ENCODE measurements at places on chromosomes 5 and 9.

DNA sequence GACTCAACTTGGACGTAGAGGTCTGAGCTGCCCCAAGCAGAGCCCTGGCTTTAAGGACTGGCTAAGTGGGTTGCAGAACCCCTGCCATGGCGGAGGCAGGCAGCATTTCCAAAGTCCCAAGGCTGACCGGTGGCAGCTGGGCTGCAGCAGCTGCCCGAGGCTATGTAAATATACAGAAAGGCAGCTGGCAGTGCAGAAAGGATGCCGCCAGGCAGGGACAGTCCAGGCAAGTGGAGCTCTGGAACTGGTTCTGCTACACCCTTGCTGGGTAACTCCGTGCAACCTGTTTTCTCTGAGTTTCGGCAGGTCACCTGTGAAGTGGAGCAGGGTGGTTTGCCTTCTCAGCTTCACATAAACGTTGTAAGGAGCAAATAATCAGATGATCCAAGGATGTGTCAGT is 46.0 kb downstream of the SHB start:
- no peak for DNase-seq

DNA sequence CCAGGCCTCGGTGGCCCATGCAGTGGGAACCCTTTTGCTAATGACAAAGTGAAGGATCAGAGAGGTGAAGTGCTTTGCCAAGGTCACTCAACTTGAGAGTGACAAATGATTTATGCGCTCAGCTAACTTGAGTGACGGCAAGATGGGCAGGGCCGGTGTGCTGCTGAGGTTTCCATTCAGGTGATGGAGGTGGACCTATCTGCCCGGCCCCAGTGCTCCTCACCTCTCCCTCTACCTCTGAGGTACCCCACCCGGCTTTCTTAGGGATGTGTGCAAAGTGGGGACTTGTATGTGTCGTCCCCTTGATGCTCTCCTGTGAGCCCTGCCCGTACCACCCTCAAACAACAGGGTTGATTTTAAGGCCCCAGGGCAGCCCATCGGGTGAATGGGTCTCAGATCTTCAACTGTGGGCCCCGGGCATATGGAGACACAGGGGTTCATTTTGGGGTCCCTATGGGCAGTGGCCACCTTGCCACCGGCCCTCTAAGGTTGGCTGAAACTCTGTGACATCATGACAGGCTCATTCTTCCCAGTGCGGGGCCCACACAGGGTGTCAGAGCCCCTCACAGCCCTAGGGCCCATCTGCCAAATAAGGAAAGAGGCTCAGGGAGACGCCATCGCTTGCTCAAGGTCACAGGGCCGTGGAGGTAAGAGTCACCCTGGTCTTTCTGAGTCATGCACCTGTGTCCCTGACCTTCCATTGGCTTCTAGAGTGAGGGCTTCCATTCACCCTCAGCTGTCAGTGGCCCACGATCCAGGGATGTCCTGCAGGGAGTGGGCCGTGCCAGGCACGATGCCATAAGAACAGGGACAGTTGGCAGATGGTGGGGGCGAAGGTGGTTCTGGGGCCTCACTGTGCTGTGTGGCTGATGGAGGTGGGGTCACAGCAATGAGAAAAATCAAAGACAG is 170.6 kb upstream of the MVB12B start:
- no peak for DNase-seq

DNA sequence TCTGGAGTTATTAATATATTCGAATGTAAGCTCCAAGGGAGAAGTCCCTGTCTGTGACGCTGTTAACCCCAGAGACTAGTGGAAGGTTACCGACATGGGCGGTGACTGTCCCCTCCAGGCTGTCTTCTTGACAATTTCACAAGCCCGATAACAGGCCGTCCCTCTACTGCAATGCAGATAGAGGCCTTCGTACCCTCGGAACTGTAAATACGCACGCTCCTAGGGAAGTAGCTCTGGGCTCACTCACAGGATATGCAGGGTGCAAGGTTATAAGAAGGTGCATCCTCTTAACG is 680 bp upstream of the RFK start:
- peak; percentile 62 for DNase-seq

DNA sequence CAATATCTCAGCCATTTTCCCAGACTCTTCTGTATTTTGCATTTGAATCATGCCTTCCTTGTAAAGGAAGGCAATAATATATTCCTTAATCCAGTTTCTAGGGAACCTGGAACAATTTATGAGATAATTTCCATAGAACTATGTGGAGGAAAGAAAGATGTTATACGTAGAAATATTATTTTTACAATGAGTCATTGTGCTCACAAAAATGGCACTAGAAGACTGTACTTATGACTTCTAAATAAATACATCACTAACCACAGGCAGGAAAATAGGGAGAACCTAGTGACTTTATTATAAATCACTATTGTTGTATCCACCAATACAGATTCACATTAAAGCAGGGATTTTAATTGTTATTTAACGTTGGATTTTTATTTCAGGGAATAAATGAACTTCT is 87.6 kb downstream of the FBXO38 start:
- no peak for DNase-seq

DNA sequence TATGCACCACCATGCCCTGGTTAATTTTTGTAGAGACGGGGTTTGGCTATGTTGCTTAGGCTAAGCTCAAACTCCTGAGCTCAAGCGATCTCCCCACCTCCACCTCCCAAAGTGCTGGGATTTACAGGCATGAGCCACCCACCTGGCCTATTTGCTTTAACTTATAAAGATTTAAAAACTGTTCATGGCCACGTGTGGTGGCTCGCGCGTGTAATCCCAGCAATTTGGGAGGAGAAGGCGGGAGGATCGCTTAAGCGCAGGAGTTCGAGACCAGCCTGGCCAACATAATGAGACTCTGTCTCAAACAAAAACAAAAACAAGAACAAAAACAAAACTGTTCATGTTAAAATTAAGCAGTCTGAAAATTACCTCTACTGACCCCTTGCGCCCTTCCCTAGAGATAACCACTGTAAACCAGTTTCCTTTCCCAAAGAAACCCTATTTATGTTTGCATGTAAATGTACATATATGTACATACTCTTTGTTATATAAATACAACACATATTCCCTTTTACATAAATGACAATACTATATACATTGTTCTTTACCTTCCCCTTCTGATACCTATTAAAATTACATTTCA is 1.5 kb downstream of the AK6 start:
- no peak for DNase-seq

- no peak for DNase-seq
Measured at GRCh38 chr5:28779161-28779754, 1740.9 kb upstream of the CDH9 start.

DNA sequence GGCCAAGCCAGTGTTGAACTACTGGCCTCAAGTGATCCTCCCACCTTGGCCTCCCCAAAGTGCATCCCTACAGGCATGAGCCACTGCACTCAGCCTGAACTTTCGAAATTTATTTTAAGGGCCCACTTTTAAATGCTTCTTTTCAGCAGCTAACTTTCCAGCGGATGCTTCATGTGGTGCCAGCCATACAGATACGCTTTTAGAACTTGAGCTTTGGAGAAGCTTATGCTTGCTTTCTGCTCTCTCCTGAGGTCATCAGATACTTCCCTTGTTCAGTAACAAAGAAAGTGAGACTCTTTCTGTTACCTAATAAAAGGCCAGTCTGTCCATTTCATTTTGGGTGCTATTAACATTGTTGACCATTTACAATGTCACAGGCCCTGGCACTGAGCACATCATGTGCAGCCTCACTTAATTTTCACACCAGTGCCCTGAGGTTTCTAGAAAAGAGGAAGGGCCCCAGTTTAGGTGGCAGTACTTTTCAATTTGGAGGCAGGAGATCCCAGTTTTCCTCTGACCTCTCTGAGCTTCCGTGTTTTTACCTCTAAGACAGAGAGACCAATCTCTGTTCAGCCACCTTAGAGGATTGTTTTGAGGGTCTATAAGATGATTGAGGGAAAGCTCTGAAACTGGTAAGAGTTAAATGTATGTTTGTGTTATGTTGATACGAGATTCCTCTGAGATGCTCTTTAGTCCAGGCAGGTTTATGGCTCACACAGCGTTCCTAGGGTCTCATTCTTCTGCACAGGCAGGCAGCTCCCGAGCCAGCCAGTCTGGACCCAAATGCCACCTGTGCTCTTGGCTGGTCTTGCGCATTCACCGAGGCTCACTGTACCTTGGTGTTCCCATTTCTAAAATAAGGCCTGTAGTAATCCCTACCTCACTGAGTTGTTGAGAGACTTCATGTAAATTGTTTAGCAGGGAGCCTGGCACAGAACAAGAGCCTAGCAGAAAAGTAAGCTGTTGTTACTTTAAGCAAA is 4.4 kb downstream of the ABL1 start:
- DNase-seq, result no peak

DNA sequence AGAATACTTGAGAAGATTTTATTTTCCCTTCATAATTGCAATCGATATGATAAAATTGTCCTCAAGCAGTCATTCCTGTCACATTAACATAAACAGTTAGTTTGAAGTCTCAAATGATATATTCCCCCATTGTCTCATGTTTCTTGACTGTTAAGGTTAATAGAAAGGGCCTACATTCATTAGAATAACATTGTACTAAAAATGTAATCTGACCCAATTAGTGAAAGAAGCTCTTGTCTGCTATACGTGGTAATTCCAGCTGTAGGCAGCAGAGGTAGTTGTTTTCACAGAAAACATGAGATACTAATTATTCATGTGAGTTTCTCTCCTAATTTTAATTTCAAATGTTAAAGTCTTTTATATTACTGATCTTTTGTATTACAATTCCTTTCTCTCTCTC is 25.9 kb upstream of the AP3B1 start:
- no peak for DNase-seq

GRCh38 chr5:168920019-168920810 is 341.0 kb upstream of the PANK3 start:
- no peak for DNase-seq

GRCh38 chr9:133787754-133788025 is 49.5 kb upstream of the SARDH start:
- peak; percentile 56 for DNase-seq

DNA sequence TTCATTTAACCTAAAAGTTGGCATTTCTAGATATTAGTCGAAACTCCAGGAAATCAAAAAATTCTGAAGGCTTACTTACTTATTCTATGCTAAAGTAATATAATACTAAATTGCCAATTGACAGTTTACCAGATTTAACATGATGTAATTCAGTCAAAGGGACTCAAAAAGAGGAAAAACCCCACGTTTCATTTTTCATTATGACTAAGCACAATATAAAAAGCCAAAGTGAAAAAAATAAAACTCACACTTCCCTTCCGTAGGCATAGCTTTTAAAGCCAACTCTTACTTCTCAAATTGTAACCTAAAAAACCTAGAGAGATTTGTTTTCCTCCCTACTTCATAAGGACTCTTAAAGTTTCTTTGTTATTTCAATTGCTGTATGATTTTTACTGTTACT is 146.6 kb downstream of the RAPGEF6 start:
- no peak for DNase-seq

- DNase-seq, result no peak
Measured at GRCh38 chr9:21684831-21685362, 117.5 kb upstream of the MTAP start.

- no peak for DNase-seq
Measured at GRCh38 chr5:54905246-54905795, 80.1 kb downstream of the ESM1 start.

GRCh38 chr5:89878140-89879132 is 531.1 kb downstream of the CETN3 start:
- no peak for DNase-seq

- DNase-seq, result no peak
Measured at GRCh38 chr5:54742417-54742891, 224.9 kb downstream of the SNX18 start.

DNA sequence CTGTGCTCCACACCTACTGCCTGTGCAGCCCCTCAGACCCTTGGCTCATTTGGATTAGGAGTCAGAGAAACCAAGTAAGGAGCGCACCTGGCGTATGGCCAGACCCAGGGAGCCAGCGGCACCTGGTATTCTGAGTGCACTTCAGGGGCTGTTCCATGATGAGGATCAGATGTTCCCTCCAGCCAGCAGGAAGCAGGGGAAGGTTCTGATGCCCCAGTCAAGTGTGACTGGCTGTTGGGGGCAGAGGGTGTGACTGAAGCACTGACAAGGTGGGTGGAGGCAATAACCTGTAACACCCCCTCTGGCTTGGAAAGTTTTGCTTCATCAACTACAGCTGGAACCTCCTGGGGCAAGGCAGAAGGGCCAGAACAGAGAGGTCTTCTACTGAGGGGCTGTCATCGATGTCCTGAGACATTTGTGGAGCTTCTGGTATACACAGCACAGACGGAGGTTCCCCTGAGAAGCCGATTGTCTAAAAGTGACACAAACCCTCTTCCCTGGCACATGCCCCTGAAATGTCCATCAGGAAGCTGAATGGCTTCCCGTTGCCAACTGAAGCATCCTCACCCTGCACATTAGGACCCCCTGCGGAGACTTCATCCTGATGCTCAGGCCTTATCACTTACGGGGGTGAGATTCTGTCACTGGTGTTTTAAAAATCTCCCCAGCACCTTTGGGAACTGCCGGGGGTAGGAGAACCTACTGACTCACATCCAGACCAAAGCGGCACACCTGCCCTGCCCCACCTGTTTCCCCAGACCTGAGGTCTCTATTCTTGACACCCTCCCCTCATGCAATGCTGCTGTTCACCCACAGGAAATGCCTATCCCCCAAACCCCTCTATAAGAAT is 21.1 kb downstream of the TRAF1 start:
- DNase-seq, result peak; percentile 38

DNA sequence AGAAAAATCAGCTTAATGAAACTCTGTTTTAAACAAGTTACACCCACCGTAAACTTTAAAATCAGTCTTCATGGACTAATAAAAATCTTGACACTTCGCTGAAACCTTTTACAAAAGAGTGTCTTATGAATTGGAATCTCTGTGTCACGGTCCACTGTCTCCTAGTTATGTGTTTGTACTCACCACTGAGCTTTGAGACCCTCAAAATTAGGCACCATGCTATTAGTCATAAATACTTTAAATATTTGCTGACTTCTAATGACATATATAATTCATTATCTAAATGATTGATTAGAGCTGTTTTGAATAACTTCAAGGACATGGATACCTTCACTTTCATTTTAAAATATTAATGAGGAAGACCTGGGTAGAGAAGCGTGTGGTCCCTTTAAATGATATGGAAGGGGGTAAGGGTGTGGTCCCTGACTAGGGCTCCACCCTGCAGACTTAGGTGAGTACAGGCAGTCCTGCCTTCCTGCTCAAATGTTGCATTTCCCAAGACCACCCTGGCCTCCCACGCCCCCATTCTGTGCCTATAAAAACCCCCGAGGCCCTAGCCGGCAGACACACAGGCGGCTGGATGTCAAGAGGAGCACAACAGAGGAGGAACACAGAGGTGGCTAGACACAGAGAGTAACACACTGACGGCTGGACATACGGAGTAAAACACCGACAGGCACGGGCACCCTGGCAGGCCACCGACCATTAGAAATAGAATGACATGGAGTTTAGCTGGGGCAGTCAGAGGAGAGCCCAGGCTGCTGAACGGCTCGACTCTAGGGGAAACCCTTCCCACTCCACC is 179.0 kb upstream of the CDH9 start:
- no peak for DNase-seq

Measured in CD4-positive, alpha-beta T cell treated with Interferon gamma for 1 hour (primary cell).